ENCODE measurements at places on chromosomes 1 and 21.

DNA sequence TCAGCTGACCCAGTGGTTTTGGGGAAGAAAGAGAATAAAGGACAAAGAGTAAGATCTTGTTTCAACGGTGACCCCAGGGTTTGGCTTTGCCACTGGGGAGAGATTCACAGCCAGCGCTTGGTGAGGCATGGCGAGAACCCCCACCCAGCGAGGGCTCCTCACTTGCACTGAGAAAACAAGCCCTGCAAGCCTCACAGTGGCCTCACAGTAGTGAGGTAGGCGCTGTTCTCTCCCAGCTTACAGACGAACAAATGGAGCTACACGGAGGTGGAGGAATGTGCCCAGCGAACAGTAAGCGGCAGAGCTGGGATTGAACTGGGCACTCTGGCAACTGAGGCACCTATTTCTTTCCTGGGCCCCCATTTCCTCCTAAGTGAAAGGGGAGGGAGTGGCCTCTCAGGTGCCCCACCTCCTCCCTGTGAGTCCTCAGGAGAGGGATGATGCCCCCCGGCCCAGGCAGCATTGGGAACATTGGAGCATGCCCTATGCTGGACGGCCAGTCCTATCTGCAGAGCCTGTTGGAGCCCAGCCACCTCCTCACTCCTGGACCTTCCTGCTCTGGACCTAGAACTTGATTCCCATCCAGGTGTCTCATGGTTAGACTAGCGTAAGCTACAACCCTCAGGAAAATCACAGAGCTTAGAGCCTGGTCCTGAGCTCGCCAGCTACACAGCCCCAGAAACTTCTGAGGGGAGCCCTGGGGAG, 73.4 kb upstream of the EDN2 start:
- no peak for DNase-seq

DNA sequence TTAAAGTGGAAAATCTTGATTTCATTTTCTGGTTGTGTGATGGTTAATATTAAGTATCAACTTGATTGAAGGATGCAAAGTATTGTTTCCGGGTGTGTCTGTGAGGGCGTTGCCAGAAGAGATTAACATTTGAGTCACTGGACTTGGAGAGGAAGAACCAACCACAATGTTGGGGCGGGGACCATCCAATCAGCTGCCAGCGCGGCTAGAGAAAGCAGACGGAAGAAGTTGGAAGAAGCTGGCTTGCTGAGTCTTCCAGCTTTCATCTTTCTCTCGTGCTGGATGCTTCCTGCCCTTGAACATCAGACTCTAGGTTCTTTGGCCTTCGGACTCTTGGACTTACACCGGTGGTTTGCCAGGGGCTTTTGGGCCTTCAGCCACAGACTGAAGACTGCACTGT, 832.6 kb upstream of the TMPRSS15 start:
- no peak for DNase-seq

DNA sequence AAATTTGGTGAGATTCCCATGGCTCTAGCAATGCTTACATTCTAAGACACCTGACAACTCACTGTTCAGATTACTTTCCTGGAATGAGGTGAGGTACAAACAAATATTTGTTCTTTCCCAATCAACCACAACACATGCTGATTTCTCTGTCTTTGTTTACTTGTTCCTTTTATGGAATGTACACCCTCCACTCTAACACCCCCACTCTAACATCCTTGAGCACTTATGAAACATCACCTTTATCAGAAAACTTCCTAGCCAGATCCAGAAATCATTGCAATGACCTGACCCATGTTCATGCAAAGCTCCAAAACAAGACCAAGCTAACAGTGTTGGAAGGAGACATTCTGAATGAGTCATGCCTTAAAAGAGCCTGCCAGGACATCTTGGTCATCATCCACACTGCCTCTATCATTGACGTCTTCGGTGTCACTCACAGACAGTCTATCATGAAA, 35.5 kb downstream of the HSD3B1 start:
- no peak for DNase-seq

DNA sequence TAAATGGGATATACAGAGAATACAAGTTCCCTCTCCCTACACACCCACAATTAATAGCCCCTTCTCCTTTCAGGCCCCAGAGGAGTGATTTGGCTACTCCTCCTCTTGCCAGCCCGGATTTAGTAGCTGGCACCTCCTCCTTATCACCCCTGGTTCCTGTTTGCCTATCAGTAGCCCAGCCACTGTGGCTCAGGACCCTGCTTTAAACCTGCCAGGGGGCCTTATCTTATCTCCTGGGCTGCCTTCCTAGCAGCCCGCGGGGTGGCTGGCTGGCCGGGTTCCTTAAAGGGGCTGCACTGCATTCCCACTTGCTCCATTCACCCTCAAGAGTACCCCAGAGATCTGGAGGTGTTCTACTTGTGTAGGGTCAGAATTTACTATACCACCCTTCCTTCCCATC, 70.4 kb downstream of the PLEKHA6 start:
- no peak for DNase-seq

DNA sequence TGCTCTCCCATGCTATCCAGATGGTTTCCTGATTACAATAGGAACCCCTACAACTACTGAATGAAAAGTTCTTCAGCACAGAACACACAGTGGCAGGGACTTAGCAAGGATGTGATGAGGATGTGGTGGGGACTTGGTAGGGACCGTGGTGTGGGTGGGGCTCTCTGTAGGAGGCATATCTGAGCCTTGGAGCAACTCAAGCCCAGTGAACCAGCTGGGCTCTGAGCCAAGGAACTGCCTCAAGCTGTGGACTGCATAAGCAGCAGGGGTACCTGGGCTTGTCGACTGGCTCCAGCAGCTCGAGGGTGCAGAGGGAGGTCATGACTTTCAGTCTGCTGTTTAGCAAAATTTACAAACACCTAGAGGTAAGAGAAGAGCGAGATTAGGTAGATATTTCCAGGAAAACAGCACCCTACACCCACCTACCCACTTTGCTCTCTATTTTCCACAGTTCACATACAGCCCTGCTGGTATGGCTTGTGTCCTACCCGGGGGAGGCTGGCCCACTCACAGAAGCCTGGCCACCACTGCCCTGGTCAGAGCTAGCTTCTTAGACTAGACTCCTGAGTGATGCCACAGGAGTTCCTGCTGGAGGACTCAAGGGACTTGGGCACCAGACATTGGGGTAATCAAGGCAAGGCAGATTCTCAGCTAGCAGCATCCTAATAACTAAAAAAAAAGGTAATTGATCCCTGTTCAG, 86.8 kb upstream of the GCLM start:
- DNase-seq = no peak

DNA sequence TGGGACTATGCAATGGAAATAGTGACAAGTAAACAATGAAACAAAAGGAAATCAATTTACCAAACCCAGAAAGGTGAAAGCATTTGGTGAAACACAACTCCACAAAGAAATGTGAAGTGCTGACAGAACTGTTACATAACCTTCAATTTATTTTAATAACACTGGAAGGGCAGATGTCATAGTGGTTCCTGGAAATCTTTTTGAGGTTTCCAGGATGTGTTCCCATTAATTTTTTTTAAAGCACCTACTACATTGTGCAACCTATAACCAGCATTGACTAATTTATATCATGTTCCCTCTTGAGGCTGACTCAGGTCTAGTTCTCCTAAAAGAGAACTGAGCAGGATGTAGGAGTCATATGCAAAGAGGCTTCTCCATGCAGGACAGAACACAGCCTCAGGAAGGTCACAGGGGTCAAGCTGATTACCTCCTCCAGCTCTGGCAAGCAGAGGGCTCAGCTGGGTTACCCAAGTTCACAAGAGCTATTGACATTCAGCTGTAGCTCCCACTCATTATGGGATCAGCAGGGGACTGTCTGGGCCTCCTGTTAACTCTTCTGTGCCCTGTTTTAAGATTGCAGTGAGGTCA, 157.1 kb upstream of the NRIP1 start:
- DNase-seq = no peak

- no peak for DNase-seq
These were observed 13.0 kb upstream of the LRP8 start for GRCh38 chr1:53340660-53341520.

GRCh38 chr1:30417001-30417700, 306.2 kb downstream of the MATN1 start:
- DNase-seq = no peak

DNA sequence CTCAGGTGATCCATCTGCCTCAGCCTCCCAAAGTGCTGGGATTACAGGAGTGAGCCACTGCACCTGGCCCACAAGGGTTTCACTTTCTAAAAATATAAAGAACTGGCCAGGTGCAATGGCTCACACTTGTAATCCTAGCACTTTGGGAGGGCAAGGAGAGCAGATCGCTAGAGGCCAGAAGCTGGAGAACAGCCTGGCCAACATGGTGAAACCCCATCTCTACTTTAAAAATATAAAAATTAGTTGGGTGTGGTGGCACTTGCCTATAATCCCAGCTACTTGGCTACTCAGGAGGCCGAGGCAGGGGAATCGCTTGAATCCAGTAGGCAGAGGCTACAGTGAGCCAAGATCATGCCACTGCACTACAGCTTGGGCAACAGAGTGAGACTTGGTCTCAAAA, 25.7 kb downstream of the MRPL39 start:
- no peak for DNase-seq

DNA sequence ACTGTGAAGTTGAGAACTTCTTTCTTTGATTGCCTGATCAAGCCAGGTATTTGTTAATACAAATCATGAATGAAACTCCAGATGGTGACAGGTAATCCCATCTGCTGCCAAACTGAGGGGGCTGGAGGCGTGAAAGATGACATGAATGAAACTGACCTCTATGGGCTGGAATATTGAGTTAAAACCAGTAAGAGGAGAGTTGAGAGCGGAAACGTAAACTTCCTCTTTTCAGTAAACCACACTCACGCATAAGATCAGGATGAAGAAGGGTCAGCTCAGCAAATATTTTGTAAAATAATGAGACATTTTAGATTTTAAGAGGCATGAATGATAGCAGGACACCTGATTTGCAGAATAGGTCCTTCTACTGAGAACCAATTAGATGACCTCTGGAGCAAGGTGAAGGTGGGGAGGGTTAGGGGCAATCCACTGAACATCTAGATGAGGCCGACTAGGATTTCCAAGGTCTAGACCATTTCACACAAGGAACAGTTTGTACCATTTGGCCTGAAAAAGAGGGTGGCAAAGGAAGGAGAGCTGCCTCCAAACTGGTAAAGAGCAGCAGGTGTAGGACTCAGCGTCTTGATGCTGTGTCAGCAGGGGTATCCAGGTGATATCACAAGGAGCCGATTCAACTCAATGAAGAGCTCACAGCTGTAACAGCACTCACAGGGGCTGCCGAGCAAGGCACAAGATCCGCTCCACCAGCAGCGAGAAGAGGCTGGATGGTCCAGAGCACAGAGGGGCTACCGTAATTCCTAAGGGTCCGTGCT, 132.6 kb downstream of the NTPCR start:
- DNase-seq = no peak

- no peak for DNase-seq
These were observed 18.4 kb upstream of the SUMO3 start for GRCh38 chr21:44836349-44836665.

DNA sequence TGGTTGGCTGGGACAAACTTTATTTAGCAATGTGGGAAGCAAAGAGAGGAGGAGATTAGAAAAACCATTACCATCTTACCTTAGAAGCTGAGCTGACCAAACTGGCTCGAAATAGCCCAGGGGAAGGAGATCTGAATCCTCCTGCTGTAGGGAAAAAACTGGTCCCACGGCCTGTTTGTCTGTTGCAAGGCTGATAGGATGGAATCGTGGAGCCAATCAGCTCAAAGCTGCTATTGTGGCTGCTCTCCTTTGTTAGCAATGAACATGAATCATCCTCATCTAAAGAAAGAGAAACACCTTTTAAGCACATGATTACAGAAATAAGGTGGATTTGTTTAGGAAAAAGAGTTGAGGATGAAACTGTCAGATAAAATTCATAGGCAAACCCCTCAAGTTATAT, 21.5 kb downstream of the CLSPN start:
- DNase-seq = no peak

DNA sequence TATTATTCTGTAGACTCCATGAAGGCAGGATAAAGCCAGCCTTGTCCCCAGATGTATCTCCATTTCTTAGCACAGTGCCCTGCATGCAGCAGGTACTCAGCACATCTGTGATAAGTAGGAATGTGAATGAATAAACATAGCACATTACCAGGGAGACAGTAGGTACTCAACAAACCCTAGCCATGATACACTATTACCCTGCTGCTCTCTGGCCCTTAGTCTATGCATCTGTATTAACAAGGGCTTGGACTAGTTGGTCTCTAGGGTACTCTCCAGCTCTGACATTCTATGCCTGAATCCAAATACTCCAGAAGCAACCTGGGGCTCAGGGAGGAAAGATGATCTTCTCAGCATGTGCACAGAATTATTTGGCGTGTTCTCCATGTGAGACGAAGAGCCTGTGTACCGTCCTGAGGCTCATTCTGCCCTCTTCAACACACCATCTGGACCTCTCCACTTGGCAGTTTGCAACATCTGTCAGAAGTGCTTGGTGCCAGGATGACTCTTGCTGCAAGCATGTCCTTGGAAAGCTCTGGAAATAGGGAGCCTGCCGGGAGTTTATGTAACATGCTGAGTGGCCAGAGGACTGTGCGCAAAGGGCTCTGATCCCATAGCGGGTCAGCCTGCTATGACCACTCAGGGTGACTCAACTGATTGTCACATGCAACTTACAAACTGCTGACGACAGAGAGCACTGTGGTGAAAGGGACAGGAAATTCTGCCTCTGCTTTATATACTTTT, 228.2 kb upstream of the USP24 start:
- no peak for DNase-seq

DNA sequence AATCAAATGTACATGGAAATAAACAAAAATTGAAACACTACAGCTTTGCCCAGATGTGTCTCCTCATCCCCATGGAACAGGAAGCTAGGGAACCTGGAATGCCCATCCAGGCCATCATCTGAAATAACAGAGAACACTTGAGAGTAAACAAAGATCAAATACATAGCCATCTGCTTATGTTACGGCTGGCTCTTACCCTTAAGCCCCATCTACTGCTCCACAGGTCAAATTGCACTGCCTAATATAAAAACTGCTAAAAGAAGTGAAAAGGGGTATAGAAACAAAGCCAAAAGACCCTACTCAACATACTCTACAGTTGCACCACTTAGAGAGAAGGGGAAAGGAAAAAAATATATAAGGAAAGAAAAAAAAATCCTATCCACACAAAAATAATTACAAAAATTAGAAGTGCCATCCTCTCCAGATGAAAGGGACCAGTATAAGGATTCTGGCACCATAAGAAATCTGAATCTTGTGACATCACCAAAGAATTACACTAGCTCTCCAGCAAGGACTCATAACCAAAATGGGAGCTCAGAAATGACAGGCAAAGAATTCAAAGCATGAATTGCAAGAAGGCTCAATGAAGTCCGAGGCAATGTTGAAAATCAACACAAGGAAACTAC, 26.9 kb downstream of the OR6Y1 start:
- DNase-seq = no peak

Measured in stimulated activated CD8-positive, alpha-beta memory T cell treated with anti-CD3 and anti-CD28 coated beads, Interleukin-4, amount 100 ng/mL, for 24 hours (primary cell).